Activated CD4-positive, alpha-beta T cell treated with anti-CD3 and anti-CD28 coated beads for 36 hours (primary cell): ENCODE measurements at places on chromosomes 2 and 18. TPM values are rescaled to one million over a fixed set of nuclear protein-coding genes. Genes with fewer than 3 reads are reported as not detected.
A peak's percentile ranks its signal among the peaks of the same experiment; 100 is the strongest.

- no peaks in the 10 kb centered on the region for H3K4me1 ChIP-seq
- H3K4me3 ChIP-seq = no peak overlapping the region
- DNase-seq = no peak
- H3K27me3 ChIP-seq = peaks cover 2% of the 10 kb centered on the region
- no peaks in the 10 kb centered on the region for H3K36me3 ChIP-seq
Observed at GRCh38 chr2:20397811-20398447, 47.3 kb upstream of the PUM2 start.

DNA sequence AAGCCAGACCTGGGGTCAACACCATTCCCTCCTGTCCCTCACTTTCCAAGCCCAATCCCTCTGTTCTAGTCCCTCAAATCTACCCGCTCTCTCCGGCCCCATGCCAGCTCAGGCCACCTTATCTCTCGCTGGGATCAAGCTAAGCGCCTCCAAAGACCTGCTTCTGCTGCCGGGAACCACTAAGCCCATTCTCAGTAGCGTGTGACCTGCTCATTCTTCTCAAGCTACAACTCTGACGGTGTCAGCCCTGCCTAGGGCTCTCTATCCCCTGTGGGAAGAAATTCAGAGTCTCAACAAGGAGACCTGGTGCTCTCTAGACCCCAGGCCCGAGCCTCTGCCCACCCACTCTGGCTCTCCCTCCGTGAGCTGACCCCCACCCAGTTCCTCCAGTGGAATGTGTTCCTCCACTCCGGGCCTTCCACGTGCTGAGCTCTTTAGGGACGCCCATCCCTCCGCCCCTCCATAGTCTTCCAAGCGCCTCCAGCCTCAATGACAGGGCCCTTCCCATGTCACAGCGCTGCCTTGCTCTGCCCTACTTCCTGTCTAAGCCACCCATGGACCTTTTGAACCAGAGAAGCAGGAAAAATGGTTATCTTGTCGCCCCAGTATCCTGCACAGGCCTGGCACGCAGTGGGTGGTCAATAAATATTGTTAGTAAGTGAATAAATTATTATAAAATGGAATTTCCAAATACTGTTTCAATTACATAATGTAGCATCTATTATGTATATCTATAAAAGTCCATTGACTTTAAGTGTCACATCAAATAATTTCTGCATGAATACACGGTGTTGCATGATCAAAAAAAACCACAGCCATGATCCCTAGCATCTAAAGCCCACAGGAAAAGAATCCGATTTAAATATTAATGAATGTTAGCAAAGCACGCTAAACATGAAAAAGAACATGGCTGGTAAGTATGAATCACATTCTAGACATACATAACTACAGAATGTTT, 127.6 kb downstream of the ZNF516 start:
- peaks cover 11% of the 10 kb centered on the region for H3K36me3 ChIP-seq
- H3K27me3 ChIP-seq = peaks cover 3% of the 10 kb centered on the region
- no peak for DNase-seq
- no peak overlapping the region for H3K27ac ChIP-seq

- H3K27me3 ChIP-seq = peaks cover 5% of the 10 kb centered on the region
- DNase-seq = no peak
- no peak overlapping the region for H3K27ac ChIP-seq
- no peak overlapping the region for H3K4me3 ChIP-seq
- H3K36me3 ChIP-seq = no peaks in the 10 kb centered on the region
Observed at GRCh38 chr2:112829961-112830681, 6.5 kb downstream of the IL1B start.

The EDAR gene
- total RNA-seq = 0.81 TPM

GRCh38 chr2:64400733-64401528, 53.0 kb upstream of the LGALSL start:
- no peaks in the 10 kb centered on the region for H3K36me3 ChIP-seq
- no peaks in the 10 kb centered on the region for H3K27me3 ChIP-seq
- H3K27ac ChIP-seq = no peak overlapping the region

DNA sequence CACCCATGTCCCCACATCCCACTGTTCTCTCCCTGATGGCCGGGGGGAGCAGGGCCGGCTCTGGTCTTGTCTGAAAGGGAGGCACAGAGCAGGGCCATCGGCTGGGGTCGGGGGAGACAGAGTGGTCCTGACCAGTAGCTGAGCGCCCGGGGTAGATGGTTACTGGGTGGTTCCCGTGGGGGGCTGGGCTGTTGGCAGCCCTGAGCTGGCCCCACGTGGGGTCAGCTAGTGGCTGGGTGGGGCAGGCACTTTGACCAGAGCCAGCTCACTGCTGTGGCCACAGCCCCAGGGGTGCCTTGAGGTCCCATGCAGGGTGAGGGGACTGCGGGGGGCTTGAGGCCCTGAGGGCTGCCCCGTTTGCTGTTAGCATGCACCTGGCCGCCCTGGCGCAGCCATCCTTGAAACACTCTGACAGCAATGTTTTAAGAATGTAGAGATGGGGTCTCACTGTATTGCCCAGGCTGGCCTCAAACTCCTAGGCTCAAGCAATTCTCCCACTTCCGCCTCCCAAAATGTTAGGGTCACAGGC, 12.3 kb upstream of the NEU4 start:
- H3K4me1 ChIP-seq = no peaks in the 10 kb centered on the region
- no peak overlapping the region for H3K4me3 ChIP-seq
- H3K27ac ChIP-seq = no peak overlapping the region
- no peaks in the 10 kb centered on the region for H3K36me3 ChIP-seq
- no peak for DNase-seq

The SERPINE2 gene
- 46.6 TPM for total RNA-seq

The TUBB8B gene
- not detected for total RNA-seq

- DNase-seq = no peak
- no peak overlapping the region for H3K4me3 ChIP-seq
- peaks cover 22% of the 10 kb centered on the region for H3K4me1 ChIP-seq
- peak overlapping the region; percentile 37 for H3K27ac ChIP-seq
Observed at GRCh38 chr2:216477283-216478035, 21.2 kb upstream of the RPL37A start.

The CIB4 gene
- not detected for total RNA-seq

DNA sequence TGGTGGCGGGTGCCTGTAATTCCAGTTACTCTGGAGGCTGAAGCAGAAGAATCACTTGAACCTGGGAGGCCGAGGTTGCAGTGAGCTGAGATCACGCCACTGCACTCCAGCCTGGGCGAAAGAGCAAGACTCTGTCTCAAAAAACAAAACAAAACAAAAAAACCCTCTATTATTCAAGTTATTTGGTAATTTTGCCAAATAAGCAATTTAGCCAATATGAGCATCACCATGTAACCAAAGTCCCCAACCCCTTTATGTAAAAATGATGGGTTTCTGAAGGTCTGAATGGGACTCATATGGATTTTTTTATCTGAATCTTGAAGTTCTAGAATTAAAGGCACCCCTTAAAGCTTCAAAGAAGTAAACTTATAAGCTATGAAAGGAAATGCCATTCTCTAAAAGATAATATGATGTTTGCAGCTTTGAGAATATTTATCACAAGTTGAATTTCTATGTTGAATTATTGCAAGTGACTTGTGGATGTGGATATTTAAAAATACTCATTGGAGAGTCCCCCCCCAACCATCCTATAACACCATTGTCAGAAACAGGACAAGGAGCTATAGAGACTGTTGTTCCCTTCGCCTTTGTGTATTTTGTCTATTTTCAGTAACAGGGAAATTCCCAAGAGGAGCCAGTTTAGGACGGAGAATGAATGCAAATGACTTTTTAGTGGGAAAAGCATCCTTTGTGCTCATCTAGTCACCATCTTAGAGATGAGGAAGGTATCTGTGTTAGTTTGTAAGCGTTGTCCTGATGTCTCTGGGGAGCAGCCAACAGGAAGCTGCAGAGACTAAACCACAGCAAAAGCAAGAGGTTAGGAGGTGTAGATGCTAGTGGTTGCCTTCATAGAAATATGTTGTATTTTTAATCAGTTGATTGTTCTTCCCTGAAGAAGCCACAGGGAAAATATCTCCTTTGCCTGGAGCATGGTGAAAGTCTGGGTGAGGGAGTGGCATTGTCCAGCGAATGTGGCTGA, 68.3 kb downstream of the TET3 start:
- DNase-seq = no peak
- no peaks in the 10 kb centered on the region for H3K27me3 ChIP-seq
- H3K4me1 ChIP-seq = peaks cover 34% of the 10 kb centered on the region
- no peak overlapping the region for H3K4me3 ChIP-seq

DNA sequence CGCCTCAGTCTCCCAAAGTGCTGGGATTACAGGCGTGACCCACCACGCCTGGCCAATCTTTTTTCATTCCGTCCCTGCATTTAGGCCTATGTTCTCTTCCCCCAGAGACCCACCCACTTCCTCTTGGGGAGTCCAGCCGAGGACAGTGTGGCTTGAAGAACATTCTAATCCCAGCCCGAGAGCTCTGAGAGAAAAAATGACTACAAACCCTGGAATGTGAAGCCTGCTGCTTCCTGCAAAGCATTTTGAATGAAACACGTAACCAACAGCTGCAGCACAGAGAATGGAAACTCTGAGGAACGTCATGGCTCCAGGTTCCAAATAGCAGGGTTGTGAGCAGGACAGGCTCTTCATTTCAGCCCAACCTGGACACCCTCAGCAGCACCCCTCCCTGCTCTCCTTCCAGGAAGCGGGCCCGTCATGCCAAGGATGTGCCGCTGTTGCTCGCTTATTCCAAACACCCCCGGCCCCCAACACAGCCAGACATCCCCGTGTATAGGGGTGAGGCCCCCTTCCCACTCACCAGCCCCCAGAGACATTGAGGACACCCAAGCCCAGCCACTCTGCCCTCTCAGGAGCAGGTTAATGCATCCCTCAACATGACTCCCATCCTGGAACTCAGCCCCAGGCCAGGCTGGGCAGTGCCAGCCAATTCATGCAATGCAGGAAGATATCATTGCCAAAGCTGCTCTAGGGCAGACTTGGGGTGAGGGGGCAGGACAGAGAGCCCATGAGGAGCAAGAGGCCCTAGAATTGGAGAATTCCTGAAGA, 139.8 kb downstream of the ZFP36L2 start:
- no peaks in the 10 kb centered on the region for H3K36me3 ChIP-seq
- H3K27me3 ChIP-seq = no peaks in the 10 kb centered on the region
- H3K4me1 ChIP-seq = no peaks in the 10 kb centered on the region
- no peak overlapping the region for H3K4me3 ChIP-seq
- no peak overlapping the region for H3K27ac ChIP-seq
- DNase-seq = no peak

The CAPN14 gene
- total RNA-seq = 0.64 TPM

The TEX44 gene
- total RNA-seq = not detected

DNA sequence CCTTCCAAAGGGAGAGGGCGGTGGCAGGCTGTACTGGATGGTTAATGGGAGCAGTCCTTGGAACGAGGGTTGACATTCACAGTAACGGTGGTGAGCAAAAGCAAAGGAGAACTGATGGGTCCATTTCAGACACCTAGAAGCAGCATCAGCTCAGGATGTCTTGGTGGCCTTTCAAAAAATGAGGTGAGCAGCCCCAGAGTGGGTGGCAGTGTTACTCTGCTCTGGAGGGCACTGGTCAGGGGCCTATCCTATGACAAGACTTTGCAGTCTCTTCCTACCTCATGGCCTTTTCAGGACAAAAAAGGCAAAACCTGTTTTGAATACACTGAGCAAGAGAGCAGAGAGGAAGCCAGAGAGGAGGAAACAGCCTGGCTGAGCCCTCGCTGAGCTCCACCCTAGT, 23.5 kb downstream of the CAPN14 start:
- no peak overlapping the region for H3K4me3 ChIP-seq
- no peaks in the 10 kb centered on the region for H3K27me3 ChIP-seq
- H3K36me3 ChIP-seq = no peaks in the 10 kb centered on the region

The DCDC2C gene
- total RNA-seq = not detected

The PELI1 gene
- 29.7 TPM for total RNA-seq

DNA sequence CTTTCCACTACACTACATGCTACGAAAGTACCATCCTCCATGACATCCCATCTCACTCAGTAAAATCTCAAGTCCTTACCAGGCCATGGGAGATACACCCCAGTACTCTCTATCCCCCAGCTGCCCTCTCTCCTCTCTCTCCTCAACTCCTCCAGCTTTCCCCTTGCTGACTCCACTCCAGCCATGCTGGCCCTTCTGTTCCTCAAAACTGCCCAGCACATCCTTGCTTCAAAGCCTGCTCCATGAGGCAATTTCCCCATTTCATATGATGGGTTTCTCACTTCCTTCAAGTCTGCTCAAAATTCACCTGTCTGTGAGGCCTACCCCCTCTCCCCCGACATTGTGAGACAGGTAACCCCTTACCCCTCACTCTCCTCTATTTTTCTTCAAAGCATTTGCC, 8.6 kb downstream of the CHN1 start:
- peaks cover 2% of the 10 kb centered on the region for H3K4me1 ChIP-seq
- H3K27me3 ChIP-seq = peaks cover 11% of the 10 kb centered on the region
- H3K36me3 ChIP-seq = no peaks in the 10 kb centered on the region
- no peak for DNase-seq

The LRP1B gene
- total RNA-seq = not detected

DNA sequence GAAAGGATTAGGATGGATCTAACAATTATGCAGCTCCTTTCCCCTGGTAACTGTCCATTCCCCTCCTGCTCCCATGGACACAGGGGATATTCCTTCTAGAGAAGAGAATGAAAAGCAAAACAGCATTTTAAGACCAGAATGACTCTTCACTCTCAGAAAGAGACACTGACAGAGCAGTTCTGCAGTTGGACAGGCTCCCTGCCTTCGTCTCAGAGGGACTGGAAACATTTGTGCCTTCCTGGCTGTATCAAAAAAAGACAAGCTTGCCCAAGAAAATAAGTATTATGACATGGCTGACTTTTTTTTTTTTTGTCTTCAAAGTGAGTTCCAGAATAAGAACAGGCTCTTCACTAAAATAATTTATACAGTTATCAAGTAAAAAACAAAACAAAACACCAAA, 9.5 kb downstream of the PID1 start:
- no peaks in the 10 kb centered on the region for H3K36me3 ChIP-seq
- no peak for DNase-seq
- no peaks in the 10 kb centered on the region for H3K27me3 ChIP-seq
- H3K27ac ChIP-seq = no peak overlapping the region

GRCh38 chr2:6986912-6987361, 69.7 kb downstream of the RNF144A start:
- H3K4me1 ChIP-seq = peaks cover 22% of the 10 kb centered on the region
- DNase-seq = no peak
- H3K4me3 ChIP-seq = no peak overlapping the region
- no peaks in the 10 kb centered on the region for H3K27me3 ChIP-seq
- H3K36me3 ChIP-seq = peaks cover 34% of the 10 kb centered on the region

GRCh38 chr2:122366427-122366826, 611.0 kb downstream of the TSN start:
- H3K27ac ChIP-seq = no peak overlapping the region
- no peaks in the 10 kb centered on the region for H3K4me1 ChIP-seq
- no peaks in the 10 kb centered on the region for H3K36me3 ChIP-seq
- no peak for DNase-seq
- H3K4me3 ChIP-seq = no peak overlapping the region
- H3K27me3 ChIP-seq = no peaks in the 10 kb centered on the region

GRCh38 chr2:204177977-204178522, 241.5 kb downstream of the ICOS start:
- no peaks in the 10 kb centered on the region for H3K36me3 ChIP-seq
- no peak overlapping the region for H3K27ac ChIP-seq
- DNase-seq = peak; percentile 85
- peaks cover 7% of the 10 kb centered on the region for H3K27me3 ChIP-seq
- peaks cover 8% of the 10 kb centered on the region for H3K4me1 ChIP-seq
- no peak overlapping the region for H3K4me3 ChIP-seq

The CABYR gene
- total RNA-seq = 0.46 TPM

- no peak for DNase-seq
- no peak overlapping the region for H3K4me3 ChIP-seq
- no peaks in the 10 kb centered on the region for H3K36me3 ChIP-seq
- peaks cover 23% of the 10 kb centered on the region for H3K27me3 ChIP-seq
Observed at GRCh38 chr2:242052421-242052820, 182.9 kb downstream of the RTP5 start.

GRCh38 chr2:17672583-17673317, 80.9 kb downstream of the SMC6 start:
- no peak for DNase-seq
- H3K27ac ChIP-seq = no peak overlapping the region
- H3K4me3 ChIP-seq = no peak overlapping the region
- H3K4me1 ChIP-seq = peaks cover 18% of the 10 kb centered on the region
- no peaks in the 10 kb centered on the region for H3K27me3 ChIP-seq
